ENCODE measurements at places on chromosomes 6 and 20.

DNA sequence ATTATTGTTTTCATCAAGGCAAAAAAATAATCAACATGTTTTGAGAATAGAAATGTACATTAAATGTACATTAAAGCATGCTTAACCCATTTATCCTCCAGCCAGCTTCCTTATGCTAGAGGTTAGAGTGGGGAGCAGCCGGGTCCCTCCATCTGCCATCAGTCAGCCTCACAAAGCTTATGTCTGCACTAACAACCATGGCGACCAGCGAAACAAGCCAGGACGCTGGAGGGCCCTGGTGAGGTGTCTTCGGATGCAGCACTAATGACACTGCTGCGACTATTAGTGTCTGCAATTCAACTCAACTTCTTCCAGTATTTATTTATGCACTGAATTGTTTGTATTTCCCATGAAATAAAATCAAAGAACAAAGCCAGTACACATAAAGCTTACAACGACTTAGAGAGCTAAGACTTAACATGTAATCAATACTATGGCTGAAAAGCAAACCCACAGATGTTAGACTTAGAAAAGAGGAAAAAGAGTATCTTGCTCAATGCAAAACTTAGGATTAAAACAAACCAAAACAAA lies 6.8 kb downstream of the CLDN20 start:
- no peak for DNase-seq

GRCh38 chr20:36405255-36405654 lies 99.1 kb downstream of the DLGAP4 start:
- no peak for DNase-seq

- DNase-seq, result no peak
Observed at GRCh38 chr6:36110863-36111262, 19.4 kb upstream of the MAPK13 start.

DNA sequence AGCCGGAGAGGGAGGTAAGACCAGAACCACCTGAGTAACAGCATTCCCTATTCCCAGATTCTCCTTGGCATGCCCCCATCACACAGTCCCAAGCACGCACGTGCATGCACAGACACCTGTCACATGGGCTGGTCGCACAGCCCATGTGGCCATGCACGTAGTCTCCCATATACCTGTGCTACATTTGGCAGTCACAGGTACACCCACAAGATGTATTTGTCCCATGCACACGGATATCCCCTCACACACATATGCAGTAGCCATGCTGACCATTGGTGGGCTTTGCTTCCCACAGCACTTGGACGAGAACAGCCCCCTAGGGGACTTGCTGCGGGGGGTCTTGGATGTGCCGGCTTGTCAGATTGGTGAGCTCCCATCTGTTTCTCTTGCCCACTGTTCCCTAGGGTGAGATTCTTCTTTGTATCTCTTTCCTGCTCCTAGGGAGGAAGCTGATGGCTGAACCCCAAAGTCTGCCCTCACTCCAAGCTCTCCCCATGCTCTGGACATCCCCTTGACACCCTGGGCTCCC lies 31.9 kb downstream of the PLCG1 start:
- DNase-seq, result no peak

DNA sequence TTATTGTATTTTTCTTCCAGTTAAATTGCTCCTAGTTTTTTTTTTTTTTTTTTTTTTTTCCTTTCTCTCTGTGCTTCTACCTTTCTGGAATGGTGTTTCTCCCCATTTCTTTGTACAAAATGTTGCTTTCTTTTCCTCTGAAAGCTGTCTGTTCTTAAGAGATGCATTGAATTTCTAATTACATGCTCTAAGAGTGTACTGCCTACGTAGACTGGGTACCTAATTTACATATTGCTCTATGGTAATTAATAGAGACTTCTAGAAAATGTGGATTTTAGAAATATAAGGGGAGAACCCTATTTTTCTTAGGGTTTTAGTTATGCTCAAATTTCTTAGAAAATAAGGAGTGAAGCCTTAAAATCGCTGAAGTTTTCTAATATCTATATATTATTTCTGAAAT lies 13.8 kb downstream of the KCNQ5 start:
- DNase-seq, result no peak
